ENCODE measurements at places on chromosomes 3 and 15. TPM values are rescaled to one million over a fixed set of nuclear protein-coding genes. Genes with fewer than 3 reads are reported as not detected.
A peak's percentile ranks its signal among the peaks of the same experiment; 100 is the strongest.

- no peak for DNase-seq
Observed at GRCh38 chr3:182910936-182911781, 69.2 kb downstream of the DCUN1D1 start.

ACKR4 gene
- not detected for total RNA-seq

DNA sequence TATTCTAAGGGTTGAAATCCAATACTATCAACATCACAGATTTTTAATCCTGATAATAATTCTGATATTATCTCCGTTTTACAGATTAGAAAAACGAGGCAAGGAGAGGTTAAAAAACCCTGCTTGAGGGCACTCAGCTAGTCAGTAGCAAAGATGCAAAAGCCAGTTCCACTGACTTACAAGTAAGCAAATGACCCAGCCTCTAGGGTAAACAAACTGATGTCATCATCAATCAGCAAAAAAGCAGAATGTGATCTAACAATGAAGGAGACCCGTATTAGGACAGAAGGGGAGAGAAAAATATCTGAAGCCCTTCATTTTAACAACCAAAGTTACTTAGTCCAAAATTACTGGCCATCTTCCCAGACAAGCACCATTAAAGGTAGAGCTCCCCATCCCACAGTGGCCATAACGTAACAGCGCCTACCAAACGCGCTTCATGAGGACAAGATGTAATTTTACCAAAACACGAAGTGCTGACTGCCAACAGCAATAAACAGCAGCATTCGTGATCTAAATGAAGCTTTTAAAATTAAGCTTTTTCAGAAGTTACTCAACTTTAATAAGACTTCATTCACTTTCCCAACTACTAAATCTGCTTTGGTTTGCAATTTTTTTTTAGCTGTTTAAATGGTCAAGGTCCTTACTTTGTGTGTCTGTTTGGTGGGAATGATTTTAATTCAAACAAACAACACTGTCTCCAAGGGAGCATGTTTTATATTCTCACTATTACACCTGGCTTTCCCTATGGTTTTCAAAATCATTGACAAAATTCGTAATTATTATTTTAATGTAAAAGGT, 176.6 kb downstream of the OSBPL10 start:
- no peak for DNase-seq

GOLGA6B gene
- not detected for total RNA-seq

GRCh38 chr3:65288776-65289175, 601.0 kb upstream of the ADAMTS9 start:
- no peak for DNase-seq

GRCh38 chr15:79952329-79952728, 18.7 kb downstream of the BCL2A1 start:
- no peak for DNase-seq

- DNase-seq, result peak; percentile 81
Observed at GRCh38 chr15:50354838-50355618, at the start of gene GABPB1. Gene GABPB1 (minus strand): TSS chr15:50355198. CDS start chr15:50309798, 45,400 bp downstream.

GRCh38 chr3:179179979-179180759, 32.0 kb downstream of the PIK3CA start:
- no peak for DNase-seq

GRCh38 chr15:54304321-54304720, 326.1 kb downstream of the UNC13C start:
- no peak for DNase-seq

DNA sequence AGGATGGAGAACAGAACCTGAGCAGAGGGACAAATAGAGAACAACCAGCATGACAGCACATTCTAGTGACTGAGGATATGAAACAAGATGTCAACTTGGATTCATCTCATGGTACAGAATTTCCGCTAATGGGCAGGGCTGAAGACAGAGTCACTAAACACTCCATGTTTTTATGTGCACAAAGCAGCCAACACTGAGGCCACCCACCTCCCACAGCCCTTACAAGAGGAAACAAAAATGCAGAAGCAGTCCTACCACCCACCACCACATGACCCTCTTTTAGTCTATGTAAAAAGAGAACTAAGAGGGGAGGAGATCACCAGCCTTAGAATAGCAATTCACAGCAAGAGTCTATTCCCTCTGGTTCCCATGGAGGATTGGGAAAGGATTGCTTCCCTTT, 131.4 kb upstream of the UBE2E2 start:
- DNase-seq, result no peak

GRCh38 chr3:159170436-159171003, 368.7 kb downstream of the MFSD1 start:
- no peak for DNase-seq
